ENCODE measurements at places on chromosomes 13 and 19.

DNA sequence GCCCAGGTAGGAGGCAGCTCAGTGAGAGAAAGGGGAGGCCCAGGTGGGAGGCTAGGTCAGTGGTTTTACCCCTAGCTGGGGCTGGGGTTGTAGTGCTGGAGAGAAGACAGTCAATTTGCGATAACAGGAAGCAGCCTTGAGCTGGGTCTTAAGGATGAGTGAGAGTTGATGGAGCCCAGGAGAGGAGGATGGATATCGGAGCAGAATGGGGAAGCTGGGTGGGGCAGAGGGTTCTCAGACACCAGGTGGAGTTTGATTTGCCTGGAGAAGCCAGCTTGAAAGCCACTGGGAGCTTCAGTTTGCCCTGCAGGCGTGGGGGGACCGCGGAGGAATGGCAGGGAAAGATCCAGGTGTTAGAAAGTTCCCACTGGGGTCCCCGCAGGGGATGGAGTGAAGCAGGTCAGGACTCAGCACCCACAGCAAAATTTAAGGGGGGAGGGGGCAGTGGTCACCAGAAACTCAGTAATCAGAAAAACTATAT, 836 bp upstream of the CDC42EP5 start:
- no peak for DNase-seq

GRCh38 chr13:109968876-109969577, 182.6 kb upstream of the IRS2 start:
- DNase-seq: no peak

GRCh38 chr13:48437371-48437770, 24.5 kb upstream of the LPAR6 start:
- DNase-seq: no peak

DNA sequence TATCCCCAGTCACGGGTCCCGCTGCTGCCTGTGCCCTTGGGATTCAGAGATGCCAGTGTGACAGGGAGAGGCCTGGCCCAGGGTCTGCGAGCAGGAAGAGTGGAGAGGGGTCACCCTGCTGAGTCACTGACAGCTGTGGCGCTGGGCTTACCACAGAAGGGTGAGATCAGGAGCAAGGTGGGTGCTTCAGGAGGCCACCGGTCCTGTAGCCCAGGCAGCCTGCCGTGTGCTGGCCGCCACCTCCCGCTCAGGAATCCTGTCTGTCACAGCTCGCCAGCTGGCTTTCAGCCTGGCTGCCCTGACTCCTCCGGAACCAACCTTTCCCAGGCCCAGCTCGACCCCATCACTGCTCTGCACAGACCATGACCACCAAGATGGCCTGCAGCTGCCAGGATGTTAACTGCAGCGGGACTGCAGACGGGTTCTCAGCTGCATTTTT, 25.3 kb downstream of the NAXD start:
- DNase-seq: no peak

DNA sequence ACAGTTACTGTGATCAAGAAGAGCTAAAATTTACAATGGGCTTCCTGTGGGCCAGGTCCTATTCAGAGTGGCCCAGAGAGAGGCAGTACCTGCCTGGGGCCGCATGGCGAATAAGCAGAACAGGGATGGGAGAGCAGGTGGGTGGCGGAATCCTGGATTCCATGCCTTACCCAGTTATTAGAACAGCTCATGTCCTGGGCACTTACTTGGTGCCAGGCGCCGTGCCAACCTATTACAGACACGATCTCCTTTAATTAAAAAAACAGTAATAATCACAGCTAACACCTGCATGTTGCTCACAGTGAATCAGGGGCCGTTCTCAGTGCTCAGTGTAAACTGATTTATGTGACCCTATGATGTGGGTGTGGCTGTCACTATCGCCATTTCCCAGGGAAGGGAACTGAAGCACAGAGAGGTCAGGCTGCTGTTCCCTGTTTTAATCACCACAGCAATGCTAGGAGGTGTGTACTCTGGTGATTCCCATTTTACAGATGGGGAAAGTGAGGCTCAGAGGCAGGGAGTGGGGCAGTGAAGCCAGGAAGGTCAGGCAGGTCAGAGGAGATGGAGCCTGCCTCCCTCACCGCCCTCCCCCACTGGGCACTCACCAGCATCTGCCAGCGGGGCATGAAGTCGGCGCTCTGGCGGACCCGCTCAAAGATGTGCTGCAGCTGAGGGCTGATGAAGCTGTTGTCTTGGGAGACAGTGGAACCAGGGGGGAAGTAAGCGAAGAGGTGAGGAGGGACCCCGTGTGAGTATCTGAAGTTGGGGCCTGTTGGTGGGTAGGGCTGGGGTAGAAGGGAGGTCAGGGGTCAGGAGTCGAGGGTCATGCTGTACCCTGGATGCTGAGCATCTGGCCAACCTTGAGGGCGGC, 12.0 kb downstream of the COQ8B start:
- DNase-seq: no peak

DNA sequence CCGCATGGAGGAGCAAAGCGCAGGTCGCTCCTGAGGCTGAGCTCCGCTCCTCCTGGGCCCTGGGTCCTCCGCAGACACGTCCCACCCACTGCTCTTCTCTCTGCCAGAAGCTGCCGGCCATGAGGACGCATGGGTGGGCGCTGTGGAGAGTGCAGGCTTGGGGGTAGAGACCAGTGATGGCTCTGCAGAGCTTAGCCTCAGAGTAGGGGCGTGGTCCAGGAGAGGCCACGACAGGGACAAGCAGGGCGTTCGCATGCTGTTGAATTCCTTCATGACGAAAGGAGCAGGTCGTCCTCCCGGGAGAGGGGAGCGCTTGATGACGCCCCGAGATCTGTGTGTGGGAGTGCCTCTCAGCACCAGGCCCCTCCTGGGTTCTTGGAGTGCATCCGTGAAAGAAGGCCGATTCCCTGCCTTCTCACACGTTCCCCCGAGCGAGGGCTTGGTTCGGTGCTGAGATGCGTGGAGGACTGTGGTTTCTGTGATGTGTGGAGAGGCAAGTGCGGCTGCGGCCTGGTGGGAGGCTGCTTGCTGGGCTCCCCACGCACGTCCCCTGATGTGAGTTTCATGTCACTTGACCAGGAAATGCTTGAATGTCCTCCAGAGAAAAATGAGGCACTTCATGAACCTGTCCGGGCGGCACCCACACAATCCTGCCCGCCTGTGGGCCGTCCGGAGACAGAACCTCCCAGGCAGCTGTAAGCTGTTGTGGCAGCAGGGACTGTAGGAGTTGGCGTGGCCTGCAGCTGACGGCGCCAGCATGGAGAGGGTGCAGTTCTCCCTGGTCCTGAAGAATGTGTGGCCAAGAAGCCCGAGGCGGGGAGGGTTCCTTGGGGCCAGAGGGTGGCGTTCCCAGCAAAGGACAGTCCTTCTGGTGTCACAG, 4.5 kb downstream of the SF3A2 start:
- no peak for DNase-seq

DNA sequence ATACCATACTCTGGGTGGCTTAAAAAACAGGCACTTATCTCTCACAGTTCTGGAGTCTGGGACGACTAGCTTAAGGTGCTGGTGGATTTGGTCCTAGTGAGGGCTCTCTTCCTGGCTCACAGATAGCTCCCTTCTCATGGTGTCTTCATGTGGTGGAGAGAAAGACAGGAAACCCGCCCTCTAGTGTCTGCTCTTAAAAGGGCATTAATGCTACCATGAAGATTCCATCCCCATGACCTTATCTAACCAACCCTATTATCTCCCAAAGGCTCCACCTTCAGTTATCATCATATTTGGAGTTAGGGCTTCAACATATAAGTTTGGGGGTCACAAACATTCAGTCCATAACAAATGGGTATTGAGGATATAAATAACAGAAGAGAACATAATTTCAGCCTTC, 139.4 kb downstream of the HS6ST3 start:
- peak; percentile 38 for DNase-seq

DNA sequence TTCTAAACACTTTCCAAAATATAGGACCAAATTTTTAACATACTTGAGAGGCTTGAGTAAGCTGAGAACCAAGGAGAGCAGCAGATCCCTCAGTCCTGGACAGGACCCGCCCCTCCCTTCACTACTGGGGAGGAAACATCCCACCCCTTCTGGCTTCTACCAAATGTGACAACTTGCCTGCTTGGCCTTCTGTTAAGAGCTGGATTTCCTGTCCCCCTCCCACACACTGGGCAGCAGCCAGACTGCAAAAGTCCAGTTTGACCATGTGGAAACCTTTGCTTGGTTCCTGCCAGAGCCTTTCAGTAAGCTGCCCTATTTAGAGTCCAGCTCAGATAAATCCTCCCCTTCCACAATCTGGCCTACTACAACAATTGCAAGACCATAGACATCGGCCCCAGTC, 84.3 kb downstream of the FGF14 start:
- no peak for DNase-seq

DNA sequence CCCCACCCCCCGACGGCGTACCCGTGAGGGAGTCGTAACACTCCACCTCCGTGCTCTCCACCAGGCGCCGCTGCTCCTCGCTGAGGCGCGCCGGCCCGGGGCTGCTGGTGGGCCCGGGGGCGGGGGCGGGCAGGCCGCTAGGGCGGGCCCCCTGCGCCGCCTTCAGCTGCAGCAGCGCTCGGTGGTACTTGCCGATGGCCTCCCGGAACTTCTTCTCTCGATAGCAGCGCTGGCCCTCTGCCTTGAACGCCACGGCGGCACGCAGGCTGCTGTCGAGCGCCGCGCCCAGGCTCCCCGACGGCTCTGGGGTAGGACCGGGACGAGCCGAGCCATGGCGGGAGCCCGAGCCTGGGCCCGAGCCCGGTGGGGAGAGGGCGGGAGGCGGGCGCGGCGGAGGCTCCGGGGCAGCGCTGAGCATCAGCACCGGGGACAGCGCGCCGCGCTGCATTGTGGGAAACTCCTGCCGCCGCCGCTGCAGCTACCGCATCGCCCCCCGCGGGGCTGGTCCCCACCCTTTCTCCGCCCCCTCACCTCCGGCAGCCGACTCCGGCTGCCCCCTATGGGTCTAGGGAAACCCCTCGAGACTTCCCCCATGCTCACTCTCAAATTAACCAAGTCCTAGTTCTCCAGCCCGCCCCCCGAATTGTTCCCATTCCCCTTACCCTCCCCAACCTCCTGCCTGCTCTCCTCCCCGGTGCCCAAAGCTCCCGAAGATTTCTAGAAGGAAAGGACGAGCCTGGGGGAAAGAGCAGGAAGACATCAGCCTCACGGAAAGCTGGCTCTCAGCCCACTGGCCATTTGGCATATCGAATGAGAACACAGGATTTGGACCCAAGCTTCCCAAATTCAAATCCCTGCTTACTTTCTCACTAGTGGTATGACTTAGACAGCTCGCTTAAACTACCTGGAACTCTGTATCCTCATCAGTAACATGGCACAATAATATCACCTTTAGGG, at the start of gene TTC9B:
TSS of gene TTC9B (minus strand) at position 451 of the 957 bp plus-strand sequence. CDS start at position 448, 3 bp downstream.
- DNase-seq: peak; percentile 43

- DNase-seq: no peak
Measured at GRCh38 chr19:6239871-6240676, 39.7 kb downstream of the MLLT1 start.

DNA sequence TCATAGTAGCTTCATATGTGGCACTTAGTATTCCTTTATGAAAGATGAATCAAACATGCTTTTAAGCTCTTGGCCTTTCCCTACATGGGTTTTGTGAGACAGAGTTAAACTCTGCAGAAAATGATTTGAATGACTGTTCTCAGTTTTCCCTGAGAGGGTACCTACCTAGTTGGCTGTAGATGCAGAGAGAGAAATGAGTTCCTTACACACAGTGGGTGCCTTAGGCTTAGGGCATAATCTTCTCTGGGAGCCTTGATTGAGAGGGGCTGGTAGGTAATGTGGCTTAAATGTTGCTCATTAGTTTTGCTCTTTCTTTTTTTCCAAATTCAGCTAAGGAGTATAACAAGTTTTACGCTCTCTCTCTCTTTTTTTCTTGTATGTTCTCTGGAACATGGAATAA, 3.0 kb downstream of the URI1 start:
- no peak for DNase-seq

GRCh38 chr13:105579821-105580710, 955.4 kb downstream of the EFNB2 start:
- no peak for DNase-seq

DNA sequence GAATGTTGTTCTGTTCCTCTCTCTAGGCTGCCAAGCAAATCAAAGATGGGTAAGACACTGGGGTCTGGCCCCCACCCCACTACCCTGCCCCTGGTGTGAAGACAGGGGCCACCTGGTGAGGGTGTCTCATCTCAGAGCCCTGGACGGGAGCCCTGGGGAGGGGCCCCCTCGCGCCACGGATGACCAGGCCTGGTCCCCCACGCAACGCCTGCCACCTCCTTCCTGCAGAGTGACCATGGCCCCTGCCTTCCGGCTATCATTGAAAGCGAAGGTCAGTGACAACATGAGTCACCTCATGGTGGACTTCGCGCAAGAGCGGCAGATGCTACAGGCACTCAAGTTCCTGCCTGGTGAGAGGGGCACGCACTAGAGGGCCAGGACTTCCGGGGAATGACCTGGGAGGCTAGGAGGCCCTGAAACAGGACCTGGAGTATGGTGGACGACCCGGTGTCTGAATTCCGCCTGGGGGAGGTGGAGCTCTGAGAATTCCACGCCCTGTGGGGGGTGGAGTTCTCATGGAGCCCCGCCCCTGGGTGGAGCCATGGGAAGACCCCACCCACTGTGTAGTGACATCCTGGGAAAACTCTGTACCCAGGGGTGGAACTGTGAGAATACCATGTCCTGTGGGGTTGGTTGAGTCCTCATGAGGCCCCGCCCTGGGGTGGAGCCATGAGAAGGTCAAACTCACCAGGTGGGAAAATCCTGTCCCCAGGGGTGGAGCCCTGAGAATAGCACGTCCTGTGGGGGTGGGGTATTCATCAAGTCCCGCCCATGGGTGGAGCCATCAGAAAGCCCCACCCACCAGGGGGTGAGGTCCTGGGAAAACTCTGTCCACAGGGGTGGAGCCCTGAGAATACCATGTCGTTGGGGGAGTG, 6.1 kb downstream of the FSD1 start:
- peak; percentile 20 for DNase-seq

GRCh38 chr13:71359641-71360040, 507.4 kb downstream of the DACH1 start:
- DNase-seq: no peak

DNA sequence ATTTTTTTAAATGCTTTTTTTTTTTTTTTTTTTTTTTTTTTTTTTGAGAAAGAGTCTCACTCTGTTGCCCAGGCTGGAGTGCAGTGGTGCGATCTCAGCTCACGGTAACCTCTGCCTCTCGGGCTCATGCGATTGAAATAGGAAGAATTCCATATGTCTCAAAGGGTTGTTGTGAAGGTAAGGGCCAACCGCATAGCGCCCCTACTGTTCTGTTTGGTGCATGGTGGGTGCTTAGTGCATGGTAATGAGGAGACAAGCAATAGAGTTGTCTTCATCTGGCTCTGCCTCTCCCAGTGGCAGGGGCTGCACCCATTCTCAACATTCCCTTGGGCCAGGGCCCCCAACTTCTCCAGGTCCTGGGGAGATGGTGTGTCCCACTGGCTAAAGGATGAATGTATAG, 68.7 kb downstream of the RASL11A start:
- DNase-seq: peak; percentile 10

DNA sequence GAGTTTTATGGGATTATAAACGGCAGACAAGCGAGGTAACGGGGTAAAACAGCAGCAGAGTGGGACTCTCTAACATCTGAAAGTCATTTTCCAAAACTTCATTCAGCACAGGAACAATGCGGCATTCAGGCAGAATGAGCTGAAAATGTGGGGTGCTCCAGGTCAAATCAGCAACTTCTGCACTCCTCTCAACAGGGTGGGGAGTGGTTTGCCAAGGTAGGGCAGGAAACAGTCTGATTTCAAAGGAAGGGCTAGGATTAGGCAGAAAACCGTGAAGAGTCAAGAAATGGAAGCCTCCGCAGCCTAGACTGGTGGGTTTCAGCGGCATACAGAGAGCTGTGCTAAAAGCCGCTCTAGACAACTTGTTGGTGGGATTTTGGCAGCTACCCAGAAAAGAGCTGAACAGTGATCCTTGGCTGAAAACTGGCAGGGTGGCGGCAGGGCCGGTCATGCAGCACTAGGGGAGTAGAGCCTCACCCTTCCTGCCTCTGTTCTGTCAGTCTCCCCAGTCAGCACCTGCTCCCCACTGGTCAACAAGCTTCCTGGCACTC, 154.2 kb upstream of the KLF12 start:
- DNase-seq: peak; percentile 40

GRCh38 chr13:82747291-82747690, 1135.0 kb downstream of the SLITRK1 start:
- no peak for DNase-seq

Data from NCI-H146 (cell line).